Stimulated activated CD4-positive, alpha-beta T cell treated with anti-CD3 and anti-CD28 coated beads, Interleukin-4, amount 100 ng/mL, for 24 hours (primary cell): ENCODE measurements at places on chromosomes 13 and 19.

GRCh38 chr13:41416276-41416675 lies 41.1 kb upstream of the RGCC start:
- no peak for DNase-seq

DNA sequence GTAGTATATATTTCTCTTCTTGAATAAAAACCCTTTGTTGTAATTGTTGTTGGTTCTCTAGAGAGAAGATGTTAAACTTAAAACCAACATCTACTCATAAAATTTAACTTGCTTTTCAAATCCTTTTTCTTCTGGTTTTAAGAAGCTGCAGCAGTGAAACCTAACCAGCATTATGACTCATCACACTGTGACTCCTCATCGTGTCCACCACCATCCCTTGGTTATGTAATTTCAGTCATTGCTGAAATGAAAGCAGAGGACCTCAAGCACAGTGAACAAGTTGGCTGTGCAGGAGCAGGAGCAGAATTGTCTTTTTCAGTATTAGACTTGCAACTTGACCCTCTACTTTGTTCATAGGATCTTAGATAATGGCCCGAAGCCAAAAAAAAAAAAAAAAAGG lies 64.9 kb upstream of the HTR2A start:
- no peak for DNase-seq

DNA sequence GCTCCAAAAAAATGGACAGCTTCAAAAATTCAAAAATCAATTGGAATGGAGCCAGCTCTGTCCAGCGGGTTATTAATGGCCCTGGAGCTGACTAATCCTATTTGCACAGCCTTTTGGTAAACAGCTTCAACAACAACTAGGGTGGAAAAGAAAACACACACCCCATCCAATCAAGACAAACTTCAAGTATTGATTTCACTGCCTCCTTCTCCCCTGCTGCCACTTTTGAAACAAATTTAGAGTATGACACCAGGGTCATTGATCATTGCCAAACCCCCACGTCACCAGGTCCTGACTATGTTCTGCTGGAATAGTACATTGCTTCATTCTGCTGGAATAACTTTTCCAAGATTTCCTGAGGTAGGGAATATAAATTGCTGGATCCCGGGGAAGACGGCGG lies 56.8 kb upstream of the GTF3A start:
- no peak for DNase-seq

- no peak for DNase-seq
These were observed 149.8 kb downstream of the DLEU7 start for GRCh38 chr13:50693727-50694126.

DNA sequence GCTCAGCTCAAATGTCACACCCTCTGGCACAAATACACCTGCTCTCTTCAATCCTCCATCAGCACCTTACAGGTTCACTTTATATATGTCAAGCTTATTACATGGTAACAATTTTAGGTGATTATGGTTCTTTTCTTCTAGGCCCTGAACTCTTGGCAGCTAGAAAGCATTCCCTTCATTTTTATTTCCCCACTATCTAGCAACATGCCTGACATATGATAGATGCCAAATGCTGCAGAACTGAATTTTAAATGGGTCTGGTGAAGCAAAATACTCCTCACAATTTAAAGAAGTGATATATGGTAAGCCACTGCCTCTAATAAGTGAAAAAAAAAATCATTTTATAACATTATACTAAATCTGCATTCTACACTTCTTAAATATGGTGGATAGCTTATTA lies 95.2 kb downstream of the USP12 start:
- no peak for DNase-seq

DNA sequence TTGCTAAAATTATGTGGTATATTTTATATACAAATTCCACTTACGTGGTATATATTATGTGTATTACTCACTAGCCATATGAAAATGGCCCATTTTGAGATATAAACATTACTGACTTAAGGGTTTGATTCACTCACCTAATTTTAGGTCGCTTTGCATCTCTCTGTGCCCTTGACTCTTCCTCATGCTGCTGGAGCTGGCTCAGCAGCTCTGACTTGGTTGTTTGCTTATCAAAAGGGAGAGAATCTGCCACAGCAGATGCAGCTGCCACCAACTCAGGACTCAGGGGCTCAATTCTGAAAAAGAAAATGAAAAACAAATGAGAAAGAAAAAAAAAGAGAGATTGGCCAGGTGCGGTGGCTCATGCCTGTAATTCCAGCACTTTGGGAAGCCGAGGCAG lies 12.2 kb downstream of the MRPS31 start:
- no peak for DNase-seq

- no peak for DNase-seq
These were observed 6.6 kb downstream of the SLITRK5 start for GRCh38 chr13:87677496-87678371.
